ENCODE measurements at places on chromosomes 16 and 17. TPM values are rescaled to one million over a fixed set of nuclear protein-coding genes. Genes with fewer than 3 reads are reported as not detected.

CCDC43 gene
- total RNA-seq: 18.8 TPM

STUB1 gene
- 145 TPM for total RNA-seq

EPN2 gene
- 47.9 TPM for total RNA-seq

MAPT gene
- total RNA-seq: 3.1 TPM

- H3K4me3 ChIP-seq: no peak overlapping the region
- no peak overlapping the region for H3K27ac ChIP-seq
- no peak for DNase-seq
- peaks cover 30% of the 10 kb centered on the region for H3K36me3 ChIP-seq
Measured at GRCh38 chr17:32933881-32934280, 5.9 kb downstream of the TMEM98 start.

- H3K27me3 ChIP-seq: no peaks in the 10 kb centered on the region
- no peak for DNase-seq
- H3K36me3 ChIP-seq: no peaks in the 10 kb centered on the region
- H3K27ac ChIP-seq: peak overlapping the region; percentile 93
Measured at GRCh38 chr17:43359469-43360110, 39.2 kb upstream of the ARL4D start.

- no peaks in the 10 kb centered on the region for H3K36me3 ChIP-seq
- H3K27me3 ChIP-seq: no peaks in the 10 kb centered on the region
- peak overlapping the region; percentile 73 for H3K4me3 ChIP-seq
Measured at GRCh38 chr16:88455610-88456355, 2.7 kb downstream of the ZFPM1 start.

- H3K36me3 ChIP-seq: no peaks in the 10 kb centered on the region
- H3K27ac ChIP-seq: no peak overlapping the region
- no peak overlapping the region for H3K4me3 ChIP-seq
- H3K27me3 ChIP-seq: no peaks in the 10 kb centered on the region
- H3K4me1 ChIP-seq: no peaks in the 10 kb centered on the region
Measured at GRCh38 chr16:17018585-17018939, 452.2 kb downstream of the XYLT1 start.

GRCh38 chr16:14203166-14203565 is 132.0 kb downstream of the MRTFB start:
- DNase-seq: no peak
- H3K27ac ChIP-seq: no peak overlapping the region
- H3K4me3 ChIP-seq: no peak overlapping the region
- no peaks in the 10 kb centered on the region for H3K36me3 ChIP-seq
- H3K4me1 ChIP-seq: peaks cover 3% of the 10 kb centered on the region

DNA sequence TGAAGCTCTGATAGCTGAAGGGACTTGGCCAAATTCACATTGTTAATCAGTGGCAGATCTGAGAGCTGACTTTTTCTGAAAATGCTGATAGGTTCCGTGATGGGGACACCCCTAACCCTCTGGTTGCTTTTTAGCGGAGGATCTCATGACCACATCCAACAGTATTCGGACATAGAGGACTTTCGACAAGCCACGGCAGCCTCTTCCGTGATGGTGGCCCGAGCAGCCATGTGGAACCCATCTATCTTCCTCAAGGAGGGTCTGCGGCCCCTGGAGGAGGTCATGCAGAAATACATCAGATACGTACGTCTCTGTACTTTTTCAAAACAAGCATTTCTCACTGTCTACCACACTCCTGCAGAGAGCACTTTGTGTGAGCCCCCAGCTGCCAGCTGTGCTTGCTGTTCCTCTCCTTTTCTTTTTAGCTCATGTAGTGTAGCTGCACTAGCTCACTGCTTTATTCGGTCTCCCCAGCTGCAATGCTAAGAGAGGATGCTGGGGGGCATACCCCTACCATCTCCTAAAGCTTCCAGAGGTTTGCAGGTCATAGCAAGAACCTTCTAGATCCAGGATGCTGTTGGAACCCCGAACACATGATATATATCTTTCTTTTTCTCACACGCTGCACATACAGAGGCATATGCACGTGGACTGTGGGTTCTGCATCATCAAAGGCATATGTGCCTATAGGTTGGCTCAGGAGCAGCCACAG is 14.2 kb upstream of the NFATC3 start:
- peaks cover 8% of the 10 kb centered on the region for H3K4me1 ChIP-seq
- H3K4me3 ChIP-seq: no peak overlapping the region
- H3K36me3 ChIP-seq: peaks cover 27% of the 10 kb centered on the region
- DNase-seq: no peak
- no peaks in the 10 kb centered on the region for H3K27me3 ChIP-seq

GRCh38 chr17:39174920-39175694 is 9.1 kb upstream of the ARL5C start:
- DNase-seq: no peak
- no peaks in the 10 kb centered on the region for H3K4me1 ChIP-seq
- no peak overlapping the region for H3K27ac ChIP-seq
- no peak overlapping the region for H3K4me3 ChIP-seq
- peaks cover 19% of the 10 kb centered on the region for H3K36me3 ChIP-seq
- no peaks in the 10 kb centered on the region for H3K27me3 ChIP-seq

DNA sequence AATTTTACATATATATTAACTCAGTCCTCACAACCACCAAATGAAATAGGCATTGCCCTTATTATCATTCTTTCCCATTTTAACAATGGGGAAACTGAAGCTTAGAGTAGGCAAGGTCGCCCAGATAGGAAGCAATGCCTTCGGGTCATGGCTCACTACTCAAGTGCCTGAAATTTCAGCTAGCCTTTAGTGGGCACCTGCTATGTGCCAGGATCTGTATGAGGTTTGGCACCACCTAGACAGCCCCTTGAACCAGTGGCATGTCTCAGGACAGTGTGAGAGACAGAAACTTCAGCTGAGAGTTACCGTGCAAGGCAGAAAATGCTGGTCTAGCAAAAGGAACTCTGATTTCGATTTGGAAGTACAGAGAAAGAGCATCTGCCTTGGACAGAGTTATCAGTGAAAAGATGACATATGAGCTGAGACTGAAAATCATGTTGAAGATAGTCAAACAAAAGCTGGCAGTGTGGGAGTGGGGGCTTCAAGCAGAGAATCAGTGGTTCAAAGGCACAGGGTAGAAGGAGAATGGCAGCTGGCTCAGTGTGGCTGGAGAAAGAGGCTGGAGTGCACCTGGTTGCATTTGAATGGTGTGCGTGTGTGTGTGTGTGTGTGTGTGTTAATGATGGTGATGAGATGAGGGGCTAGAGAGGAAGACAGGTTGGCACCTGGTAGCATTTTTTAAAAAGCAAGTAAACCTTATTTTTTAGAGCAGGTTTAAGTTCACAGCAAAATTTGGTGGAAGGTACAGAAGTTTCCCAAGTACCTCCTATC is 29.1 kb downstream of the CDH13 start:
- H3K27me3 ChIP-seq: no peaks in the 10 kb centered on the region
- peaks cover 38% of the 10 kb centered on the region for H3K4me1 ChIP-seq
- H3K36me3 ChIP-seq: no peaks in the 10 kb centered on the region

- no peak for DNase-seq
- H3K27me3 ChIP-seq: no peaks in the 10 kb centered on the region
- H3K27ac ChIP-seq: no peak overlapping the region
- H3K4me1 ChIP-seq: no peaks in the 10 kb centered on the region
- no peaks in the 10 kb centered on the region for H3K36me3 ChIP-seq
Measured at GRCh38 chr16:22628994-22629393, 118.3 kb downstream of the NPIPB5 start.
